Sigmoid colon (tissue), 7 donors: ENCODE measurements at places on chromosomes 4 and X. TPM values are rescaled to one million over a fixed set of nuclear protein-coding genes. Genes with fewer than 3 reads are reported as not detected.
A peak's percentile ranks its signal among the peaks of the same experiment; 100 is the strongest.

DNA sequence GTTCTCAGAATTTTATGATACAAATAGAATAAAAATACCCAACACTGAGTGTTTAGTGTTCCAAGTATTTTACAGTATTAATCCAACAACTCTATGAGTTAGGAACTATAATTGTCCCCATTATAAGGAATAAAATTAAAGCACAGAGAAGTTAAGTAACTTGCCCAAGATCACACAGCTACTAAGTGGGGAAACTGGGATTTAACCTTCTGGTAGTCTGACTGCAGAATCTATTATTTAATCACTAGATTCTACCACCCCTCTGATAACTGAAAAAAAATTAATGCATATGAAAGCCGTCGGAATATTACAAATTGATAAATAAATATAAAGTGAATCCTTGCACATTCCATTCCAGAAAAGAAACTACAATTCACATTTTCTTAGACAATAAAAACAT, 5.7 kb upstream of the NKX6-1 start:
- no peak for DNase-seq

GRCh38 chrX:26026179-26026578, 112.0 kb upstream of the MAGEB18 start:
- DNase-seq: no peak

GRCh38 chrX:153530411-153531129, 13.1 kb downstream of the ATP2B3 start:
- no peak for DNase-seq

TRAM1L1 gene
- 2.9 TPM for total RNA-seq

DNA sequence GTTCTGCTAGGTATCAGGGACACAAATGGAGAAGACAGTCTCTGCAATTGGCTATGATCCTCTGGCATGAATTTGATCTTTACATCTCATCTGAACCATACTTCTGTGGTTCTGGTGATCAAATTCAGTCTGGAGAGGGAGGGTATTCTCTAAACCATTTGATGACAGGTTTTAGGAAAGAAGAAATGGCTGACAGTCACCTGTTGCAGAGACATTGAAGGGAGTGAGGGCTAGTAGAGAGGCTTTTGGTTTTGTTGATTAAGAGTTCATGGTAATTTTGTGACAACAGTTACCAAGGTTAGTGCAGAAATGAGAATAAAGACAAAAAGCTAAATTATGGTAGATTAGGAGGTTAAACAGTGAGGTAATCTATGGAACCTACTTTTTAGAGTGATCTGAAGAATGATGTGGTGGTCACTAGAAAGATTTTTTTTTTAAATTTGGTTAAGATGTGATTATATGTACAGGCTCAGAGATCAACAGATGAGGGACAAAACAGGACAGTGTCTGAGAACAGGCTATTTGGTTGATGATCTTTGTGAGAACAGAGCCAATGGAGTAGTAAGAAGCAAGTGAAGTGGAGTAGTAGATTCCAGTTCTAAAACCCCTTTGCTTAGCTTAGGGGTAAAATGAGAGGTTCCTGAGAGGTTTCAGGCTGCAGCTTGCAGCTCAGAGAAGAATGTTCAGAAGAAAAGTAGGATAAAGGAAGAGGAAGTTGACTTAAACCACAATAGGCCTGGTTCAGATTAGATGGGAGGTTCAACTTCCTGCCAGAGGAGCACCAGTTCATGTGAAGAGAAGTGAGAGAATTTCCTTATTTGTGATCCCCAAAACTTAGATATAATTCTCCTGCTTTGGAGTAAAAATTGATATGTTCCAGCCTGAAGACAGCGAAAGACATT, 34.7 kb downstream of the VSIG4 start:
- DNase-seq: no peak

DNA sequence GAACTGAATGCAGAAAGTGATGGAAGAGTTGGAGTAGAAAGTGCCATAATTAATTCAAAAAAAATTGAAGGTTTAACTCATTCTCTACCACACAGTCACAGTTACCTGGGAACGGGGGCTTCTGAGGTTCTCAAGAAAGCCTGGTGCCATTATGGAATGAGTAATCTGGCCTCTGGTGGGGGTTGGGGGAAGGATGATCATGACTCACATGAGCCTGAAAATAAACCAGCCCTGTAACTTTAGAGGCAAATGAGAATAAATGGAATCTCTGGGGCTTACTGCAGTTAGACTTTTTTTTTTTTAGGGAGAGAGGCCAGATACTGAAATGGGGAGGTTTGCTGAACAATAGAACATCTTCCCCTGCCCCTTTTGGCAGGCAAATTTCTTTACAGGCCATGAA, 55.3 kb downstream of the SOD3 start:
- peak; percentile 71 for DNase-seq

PGAM4 gene
- total RNA-seq: not detected

SSX4 gene
- total RNA-seq: not detected

GRCh38 chr4:70927502-70928137, 25.5 kb downstream of the MOB1B start:
- no peak for DNase-seq

DNA sequence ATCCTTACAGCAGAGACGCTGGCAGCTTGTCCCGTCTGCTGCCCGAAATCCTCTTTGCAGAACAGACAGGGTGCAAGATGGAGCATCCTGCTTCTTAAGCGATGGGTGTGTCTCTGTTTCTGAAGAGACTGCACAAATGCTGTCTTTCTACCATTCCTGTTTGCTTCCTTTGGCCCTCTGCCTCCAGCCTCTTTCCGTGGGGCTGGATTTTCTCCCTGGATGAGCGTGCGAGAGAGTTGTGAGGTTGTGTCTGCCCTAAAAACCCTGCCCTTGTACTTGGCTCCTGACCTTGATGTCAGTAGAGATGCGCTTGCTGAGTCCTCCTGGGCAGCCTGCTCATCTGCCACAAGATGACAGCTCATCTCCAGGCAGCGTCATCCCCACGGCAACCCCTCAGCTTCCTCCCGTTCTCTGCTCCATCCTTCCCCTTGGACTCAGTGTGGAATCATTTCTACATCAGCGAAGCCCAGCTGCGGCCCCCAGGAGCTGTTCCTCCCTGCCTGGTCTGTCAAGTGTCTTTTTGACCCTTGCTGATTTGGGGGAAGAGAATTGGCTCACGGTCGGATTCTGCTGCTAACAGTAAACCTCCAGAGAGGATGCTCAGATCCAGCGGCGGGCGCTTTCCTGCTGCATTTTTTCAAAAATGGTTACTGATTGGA, 246.2 kb downstream of the ASMT start:
- DNase-seq: no peak

DIAPH2 gene
- 24.6 TPM for total RNA-seq

- DNase-seq: no peak
Observed at GRCh38 chrX:131399678-131400428, 110.7 kb upstream of the IGSF1 start.

CPZ gene
- total RNA-seq: 0.54 TPM

GRCh38 chrX:11941571-11941970, 183.5 kb downstream of the MSL3 start:
- no peak for DNase-seq

RHOXF2B gene
- not detected for total RNA-seq

GRCh38 chr4:46956451-46956850, 36.9 kb downstream of the GABRA4 start:
- no peak for DNase-seq

INPP4B gene
- total RNA-seq: 27.3 TPM

- DNase-seq: no peak
Observed at GRCh38 chr4:105965183-105965800, 70.0 kb downstream of the NPNT start.

BGN gene
- 13.3 TPM for total RNA-seq

DNA sequence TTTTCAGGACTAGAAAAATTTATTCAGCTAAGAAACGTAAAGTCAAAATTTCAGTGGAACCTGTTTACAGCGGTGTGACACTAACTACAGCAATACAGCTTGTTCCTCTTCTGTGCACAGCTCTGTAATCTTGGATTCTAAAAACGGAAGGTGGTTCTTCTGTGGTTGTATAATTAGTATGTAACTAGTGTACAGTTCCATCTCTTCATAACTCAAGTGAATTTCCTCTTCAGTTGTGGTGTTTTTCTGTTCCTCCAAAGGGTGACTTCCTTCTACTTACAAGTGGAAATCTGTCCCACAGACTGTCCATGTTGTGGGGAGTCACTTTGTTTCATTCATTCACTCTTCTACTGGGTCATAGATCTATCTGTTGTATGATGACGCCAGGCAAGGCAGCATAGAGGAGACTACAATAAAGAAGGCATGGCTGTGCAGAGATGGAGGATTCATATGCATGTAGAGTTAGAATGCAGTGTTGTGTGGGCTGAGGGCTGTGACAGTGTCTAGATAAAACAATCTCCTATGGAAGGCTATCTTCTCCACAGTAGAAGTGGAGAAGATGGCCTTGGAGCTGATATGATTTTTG, 5.4 kb downstream of the DAPP1 start:
- no peak for DNase-seq

DNA sequence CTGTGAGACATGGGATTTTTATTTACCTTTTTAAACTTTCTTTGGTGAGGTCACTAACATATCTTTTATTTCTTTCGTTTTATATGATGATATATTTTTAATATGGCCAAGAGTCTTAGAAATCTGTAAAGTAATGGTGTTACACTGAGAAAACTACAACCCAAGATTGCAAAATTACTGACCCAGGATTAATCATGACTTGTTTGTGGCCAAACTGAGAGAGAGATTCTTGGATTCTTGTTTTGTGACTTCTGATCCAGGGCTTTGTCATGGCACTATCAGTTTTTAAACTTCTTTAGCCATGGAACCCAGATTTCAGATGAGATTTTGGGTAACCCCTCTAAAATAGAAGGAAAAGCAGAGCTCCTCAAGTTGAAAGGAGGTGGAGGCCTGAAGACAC, 42.0 kb downstream of the SGMS2 start:
- DNase-seq: no peak

C4orf54 gene
- 0.28 TPM for total RNA-seq

GRCh38 chr4:6162885-6163284, 37.5 kb downstream of the JAKMIP1 start:
- DNase-seq: no peak

COL4A5 gene
- total RNA-seq: 4.8 TPM

GRCh38 chrX:8815460-8816065, 14.4 kb upstream of the FAM9A start:
- no peak for DNase-seq

DNA sequence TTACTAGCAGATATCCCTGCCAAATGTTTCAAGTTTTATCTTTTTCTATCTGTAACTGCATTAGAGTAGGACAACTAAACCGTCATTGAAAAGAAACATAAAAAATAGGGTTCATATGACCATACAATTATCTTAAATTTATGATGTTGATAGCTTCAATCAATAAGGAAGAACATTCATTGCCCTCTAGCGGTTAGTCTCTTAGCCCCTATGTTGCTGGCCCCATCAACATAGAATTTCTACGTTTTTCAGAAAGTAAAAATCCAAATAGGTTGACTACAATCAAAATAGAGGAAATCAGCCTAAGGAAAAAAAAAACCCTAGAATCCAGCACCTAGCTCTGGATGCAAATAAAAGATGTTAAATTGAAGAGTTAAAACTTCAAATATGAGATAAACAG, 225.1 kb upstream of the ITM2A start:
- DNase-seq: no peak

DNA sequence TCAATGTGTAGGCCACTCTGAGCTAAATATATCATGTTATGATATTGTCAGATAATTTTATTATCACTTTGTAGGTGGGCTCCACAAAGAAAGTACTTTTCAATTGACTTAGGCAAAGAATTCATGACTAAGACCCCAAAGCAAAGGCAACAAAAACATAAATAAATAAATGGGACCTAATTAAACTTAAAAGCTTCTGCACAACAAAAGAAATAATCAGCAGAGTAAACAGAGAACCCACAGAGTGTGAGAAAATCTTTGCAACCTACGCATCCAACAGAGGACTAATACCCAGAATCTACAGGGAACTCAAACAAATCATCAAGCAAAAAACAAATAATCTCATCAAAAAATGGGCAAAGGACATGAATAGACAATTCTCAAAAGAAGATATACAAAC, 15.2 kb upstream of the PDLIM5 start:
- no peak for DNase-seq

PHKA1 gene
- 8.0 TPM for total RNA-seq

- DNase-seq: no peak
Observed at GRCh38 chrX:37509349-37509748, 62.1 kb upstream of the LANCL3 start.

GRCh38 chr4:786074-786741, 39.7 kb downstream of the CPLX1 start:
- DNase-seq: peak; percentile 70

LRIT3 gene
- 0.33 TPM for total RNA-seq

DNA sequence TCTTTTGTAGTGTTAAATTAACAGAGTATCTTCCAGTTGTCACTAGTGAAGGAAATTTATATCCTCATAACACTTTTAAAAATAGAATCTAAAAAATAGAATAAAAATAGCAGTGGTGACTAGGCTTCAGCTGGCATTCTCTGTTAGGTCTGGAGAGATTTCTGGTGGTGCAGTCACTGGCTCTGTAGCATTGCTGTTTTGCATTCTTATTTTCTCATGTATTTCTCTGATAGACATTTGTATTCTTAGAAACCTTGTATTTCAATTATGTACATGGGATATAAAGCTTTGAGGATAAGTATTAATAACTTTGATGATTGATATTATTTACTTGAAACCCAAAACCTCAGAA, 87.6 kb downstream of the TMEM131L start:
- no peak for DNase-seq

DNA sequence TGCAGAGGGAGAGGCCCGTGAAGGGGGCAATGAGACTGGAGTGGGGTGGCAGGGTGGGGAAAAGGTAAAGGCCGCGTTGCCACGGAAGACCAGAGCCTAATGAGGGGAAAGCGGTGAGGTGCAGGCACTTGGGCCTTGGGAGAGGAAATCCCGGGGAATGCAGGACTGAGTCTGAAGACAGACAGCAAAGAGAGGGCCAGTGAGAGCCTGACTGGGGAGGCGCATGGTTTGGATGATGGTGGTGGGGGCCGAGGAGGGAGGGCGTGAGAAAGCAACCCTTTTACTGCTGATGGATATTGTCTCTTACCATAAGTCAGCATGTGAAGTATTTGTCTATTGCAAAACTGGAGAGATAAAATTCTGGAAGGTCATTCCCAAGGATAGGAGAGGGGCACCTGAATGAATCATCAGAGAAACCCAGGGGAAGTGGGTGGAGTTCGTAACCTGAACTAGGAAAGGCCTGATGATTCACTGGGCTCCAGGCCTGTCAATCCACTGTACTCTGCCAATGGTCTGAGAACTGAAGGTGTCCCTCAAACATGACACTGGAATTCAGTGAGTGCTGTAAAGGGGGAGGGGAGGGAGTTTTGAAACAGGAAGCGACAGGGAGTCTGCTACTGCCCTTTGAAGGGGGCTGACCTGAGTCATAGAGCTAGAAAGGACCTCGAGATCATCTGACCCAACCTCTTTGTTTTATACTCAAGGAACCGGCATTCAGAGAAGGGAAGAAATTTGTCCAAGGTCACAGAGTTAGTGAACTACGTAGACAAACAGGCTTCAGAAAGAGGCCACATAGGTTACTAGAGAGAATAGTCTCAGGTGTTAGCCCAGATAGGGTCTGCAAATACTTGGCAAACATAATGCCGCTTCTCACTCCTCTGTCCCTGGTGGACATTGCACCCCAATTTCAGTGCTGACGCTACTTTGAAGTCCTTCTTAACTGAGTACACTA, 52.2 kb downstream of the NALF2 start:
- DNase-seq: no peak
